Neural crest cell (in vitro differentiated cells): ENCODE measurements at places on chromosomes 11 and 22. TPM values are rescaled to one million over a fixed set of nuclear protein-coding genes. Genes with fewer than 3 reads are reported as not detected.
A peak's percentile ranks its signal among the peaks of the same experiment; 100 is the strongest.

HTR3B gene
- total RNA-seq, result 0.26 and 0.52 TPM in 2 replicates

- DNase-seq, result no peak
These were observed 3.9 kb downstream of the CDC42EP1 start for GRCh38 chr22:37564111-37564711.

GTSE1 gene
- 67.6 and 69.2 TPM in 2 replicates for total RNA-seq

TBX10 gene
- not detected in 2 replicates for total RNA-seq

MMP12 gene
- not detected in 2 replicates for total RNA-seq

DNA sequence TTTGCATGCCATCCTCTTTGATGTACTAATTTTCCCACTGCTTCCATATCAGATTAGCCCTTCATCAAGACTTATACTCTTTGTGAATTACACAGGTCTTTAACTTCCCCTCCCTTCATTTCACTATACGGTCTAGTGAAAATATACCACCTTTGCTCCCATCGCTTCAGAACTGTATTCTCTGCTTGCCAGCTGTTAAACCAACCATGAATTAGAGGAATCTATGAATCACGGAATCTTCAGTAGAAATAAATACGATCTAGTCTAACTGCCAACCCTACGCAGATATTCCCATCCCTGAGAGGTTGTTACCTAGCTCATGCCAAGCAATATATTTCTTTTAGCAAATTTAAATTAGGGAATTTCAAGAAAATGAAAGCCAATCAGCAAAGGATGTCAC lies 177.8 kb upstream of the MPPED2 start:
- no peak for DNase-seq

FXYD2 gene
- 0.18 and 0.26 TPM in 2 replicates for total RNA-seq

RTN4R gene
- total RNA-seq, result 17.9 and 19.0 TPM in 2 replicates

- DNase-seq, result no peak
These were observed 58.1 kb downstream of the PPFIA1 start for GRCh38 chr11:70328556-70328955.

GRCh38 chr22:50694099-50694605 lies 21.5 kb downstream of the SHANK3 start:
- no peak for DNase-seq

CDON gene
- total RNA-seq, result 21.3 and 22.1 TPM in 2 replicates

DNA sequence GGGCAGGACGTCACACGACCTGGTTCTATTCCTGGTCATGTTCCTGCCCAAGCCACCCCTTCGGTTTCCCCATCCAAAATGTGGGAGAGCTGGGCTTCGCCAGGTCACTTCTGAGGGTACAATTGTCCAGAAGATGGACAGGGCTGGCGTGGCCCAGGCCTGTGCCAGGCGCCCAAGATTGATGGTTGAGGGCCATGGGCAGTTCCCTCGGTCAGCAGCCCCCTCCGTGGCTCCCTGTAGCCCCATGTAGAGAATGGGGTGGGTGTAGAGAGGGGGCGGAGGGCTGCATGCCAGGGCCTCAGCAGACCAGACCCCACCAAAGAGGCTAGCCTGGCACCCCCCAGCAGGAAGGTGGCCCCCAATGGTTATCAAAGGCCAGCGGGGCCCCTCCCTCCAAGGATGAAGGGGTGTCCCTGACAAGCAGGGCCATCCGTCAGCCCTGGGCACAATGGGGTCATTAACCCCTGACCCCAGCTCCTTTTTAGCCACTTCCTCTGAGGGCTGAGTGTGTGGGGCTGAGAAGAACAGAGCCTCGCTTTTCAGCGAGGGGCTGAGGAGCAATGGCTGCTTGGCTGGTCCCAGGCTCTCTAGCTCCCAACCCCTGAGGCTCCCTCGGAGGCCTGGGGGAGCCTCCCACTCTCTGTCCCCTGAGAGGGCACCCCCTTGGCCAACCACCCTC lies 11.0 kb upstream of the PICK1 start:
- peak; percentile 56 for DNase-seq

- DNase-seq, result no peak
These were observed 189.8 kb downstream of the CSNK2A3 start for GRCh38 chr11:11163236-11163635.

- no peak for DNase-seq
These were observed 18.5 kb downstream of the PLEKHB1 start for GRCh38 chr11:73664877-73665276.

GRCh38 chr11:44125598-44125997 lies 30.1 kb downstream of the EXT2 start:
- DNase-seq, result no peak

TTC36 gene
- total RNA-seq, result 1.1 and 1.2 TPM in 2 replicates

- DNase-seq, result no peak
These were observed 614 bp upstream of the ASCL2 start for GRCh38 chr11:2271077-2271326.

DNA sequence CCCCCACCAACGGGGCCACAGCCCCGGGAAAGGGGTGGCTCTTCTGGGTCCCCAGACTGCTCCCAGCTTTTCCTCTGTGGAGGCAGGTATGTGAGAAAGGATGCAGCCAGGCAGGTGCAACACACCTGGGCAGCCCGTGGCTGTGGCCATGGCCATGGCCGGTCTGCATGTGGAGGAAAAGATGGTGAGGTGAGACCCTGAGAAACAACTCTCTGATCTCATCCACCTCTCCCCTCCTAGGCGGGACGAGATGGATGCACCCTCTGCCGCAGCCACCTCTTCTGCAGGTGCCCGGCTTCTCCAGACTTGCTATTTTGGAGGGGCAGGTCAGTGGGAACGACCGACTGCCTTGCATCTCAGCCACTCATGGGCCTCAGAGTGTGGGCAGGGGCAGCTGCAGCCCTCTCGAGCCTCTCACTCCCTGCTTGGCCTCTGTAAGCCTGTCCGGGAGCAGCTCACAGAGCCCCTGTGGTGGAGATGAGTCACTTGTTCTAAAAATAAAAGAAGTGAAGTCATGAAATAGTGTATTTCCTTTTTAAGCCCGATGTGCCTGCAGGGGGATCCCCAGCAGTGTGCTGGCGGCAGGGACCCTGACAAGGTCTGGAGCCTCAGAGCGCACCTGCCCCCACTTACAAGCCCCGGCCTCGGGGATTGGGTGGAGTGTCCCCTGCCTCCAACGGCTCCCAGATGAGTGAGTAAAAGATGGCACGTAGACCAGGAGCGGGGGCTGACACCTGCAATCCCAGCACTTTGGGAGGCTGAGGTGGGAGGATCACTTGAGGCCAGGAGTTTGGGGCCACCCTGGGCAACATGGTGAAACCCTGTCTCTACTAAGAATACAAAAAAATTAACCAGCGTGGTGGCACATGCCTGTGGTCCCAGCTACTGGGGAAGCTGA lies 10.7 kb downstream of the SMIM38 start:
- no peak for DNase-seq

DNA sequence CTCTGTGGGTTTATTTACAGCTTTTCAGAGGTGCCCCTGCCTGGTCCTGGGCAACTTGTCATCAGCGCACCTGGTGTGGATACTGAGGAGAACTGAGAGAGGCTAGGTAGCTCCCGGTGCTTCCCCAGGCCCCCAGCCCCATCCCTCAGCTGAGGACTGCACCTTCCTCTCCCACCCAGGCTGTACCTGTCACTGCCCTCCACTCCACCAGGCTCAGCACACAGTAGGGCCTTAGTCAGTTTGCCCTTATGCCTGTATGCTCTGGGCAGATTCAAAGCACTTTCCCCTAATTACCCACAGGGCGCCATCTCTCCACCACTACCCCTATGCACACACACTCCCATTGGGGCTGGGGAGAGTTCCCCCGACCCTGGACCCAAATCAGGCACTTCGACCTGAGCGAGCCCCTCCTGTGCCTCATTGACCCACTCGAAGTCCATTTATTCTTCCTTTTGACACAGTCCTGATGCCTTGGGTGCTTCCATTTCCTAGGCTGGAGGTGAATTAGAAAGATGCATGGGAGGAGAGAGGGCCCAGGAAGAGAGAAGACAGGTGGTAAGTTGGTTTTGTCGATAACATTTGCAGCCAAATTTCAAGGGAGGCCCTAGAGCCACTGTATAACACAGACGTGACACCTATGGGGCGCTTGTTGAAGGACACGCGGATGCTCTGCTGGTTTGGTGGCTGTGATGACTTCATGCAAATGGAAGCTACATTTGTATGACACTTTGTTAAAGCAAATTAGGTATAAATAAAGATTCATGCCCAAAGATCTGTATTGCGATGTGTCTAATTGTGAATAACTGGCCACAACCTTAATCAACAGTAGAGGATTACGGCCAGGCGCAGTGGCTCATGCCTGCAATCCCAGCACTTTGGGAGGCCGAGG lies 13.8 kb upstream of the PICK1 start:
- no peak for DNase-seq

DNA sequence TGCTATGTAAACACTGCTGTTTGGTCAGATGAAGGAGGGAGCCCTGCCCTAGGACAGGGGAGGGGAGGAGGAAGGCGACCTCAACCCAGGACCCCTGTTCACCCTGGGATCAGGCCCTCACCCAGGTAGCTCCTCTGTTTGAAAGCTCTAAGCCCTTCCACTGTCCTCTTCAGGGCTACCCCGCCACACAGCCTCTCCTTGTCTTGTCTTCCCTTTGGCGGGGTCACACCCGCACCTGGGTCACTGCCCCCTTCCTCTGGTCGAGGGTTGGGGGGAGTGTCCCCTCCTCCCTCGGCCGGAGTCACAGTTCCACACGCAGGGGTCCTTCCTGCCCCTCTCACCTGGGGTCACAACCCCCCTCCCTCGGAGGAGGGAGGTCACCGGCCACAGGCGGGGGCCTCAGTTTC lies 463 bp upstream of the PTPMT1 start:
- DNase-seq, result no peak

DNA sequence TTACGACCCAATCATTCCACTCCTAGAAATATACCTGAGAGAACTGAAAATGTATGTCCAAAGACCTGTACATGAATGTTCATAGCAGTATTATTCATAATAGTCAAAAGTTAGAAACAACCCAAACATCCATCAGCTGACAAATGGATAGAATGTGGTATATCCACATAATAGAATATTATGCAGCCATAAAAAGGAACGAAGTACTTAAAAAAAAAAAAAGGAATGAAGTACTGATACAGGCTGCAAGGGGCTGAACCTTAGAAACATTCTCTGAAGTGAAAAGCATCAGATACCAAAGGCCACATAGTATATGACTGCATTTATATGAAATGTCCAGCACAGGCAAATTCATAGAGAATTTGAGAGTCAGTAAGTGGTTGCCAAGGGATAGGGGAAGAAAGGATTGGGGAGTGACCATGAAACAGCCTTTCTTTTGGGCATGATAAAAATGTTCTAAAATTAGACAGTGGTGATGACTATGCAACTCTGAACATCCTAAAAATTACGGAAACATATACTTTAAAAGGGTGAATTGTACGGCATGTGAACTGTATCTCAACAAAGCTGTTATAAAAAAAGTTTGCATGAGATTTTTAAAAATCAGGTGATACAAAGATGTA lies 1.8 kb downstream of the TPST2 start:
- DNase-seq, result no peak

GRCh38 chr22:49321477-49322055 lies 506.1 kb downstream of the BRD1 start:
- DNase-seq, result no peak
